ENCODE measurements at places on chromosomes 12 and 14.

- H3K27ac ChIP-seq, result peak overlapping the region; percentile 82
- H3K4me3 ChIP-seq, result no peak overlapping the region
- peaks cover 12% of the 10 kb centered on the region for H3K4me1 ChIP-seq
- no peak for DNase-seq
These were observed 130.2 kb upstream of the RAP1B start for GRCh38 chr12:68480526-68480925.

DNA sequence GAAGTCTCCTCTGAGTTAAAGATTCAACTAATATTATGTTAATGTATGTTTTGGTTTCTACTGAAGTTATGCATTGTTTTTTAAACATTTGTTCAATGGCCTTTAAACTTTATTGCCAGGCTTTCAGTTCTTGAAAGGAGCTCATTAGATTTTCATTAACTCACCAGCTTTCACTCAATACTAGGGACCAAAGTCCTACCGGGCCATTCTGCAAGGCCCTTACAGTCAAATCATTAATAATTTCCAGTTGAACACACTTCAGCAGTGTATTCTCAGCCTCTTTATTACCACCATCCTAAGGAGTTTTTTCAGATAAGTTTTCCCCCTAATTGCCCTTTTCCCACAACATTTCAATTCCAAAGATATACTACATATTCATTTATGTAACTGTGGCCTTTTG lies 409.2 kb downstream of the DIO2 start:
- no peaks in the 10 kb centered on the region for H3K36me3 ChIP-seq
- no peak overlapping the region for H3K4me3 ChIP-seq
- no peaks in the 10 kb centered on the region for H3K27me3 ChIP-seq
- DNase-seq, result no peak
- no peaks in the 10 kb centered on the region for H3K4me1 ChIP-seq

- no peaks in the 10 kb centered on the region for H3K4me1 ChIP-seq
- H3K27me3 ChIP-seq, result no peaks in the 10 kb centered on the region
- no peak overlapping the region for H3K27ac ChIP-seq
These were observed 1042.4 kb downstream of the AACS start for GRCh38 chr12:126107659-126108058.

DNA sequence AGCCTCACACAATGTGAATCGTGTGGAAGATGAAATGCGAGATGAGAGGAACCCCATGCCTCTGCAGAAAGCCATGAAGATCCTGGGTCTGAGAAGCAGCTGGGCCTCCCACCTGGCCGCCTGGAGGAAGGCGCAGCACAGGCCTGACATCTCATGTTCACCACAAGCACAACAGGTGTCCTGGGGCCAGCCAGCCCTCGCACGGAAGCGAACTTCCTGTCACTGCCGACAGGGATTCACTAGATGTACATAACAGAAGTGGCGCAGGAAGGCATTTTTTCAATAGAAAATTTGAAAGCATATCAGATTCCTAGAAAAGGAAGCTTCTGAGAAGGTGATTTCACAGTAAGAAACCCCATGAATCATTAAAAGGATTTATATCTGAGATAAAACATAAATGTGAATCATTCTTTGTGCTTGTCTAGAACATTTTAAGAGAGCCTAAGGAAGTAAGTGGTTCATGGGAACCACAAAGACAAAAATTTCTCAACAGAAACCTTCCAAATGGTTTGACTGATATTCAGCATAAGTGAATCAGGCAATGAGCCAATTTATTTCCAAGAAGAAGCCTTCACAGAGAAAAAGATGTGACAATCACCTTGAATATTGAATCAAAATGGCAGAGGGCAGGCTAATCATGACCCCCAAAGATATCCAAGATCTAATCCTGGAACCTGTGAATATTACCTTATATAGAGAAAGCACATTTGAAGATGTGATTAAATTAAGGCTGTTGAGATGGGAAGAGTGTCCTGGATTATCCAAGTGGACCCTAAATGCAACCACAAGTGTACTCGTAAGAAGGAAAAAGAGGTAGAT lies 311.9 kb downstream of the DUSP6 start:
- H3K4me3 ChIP-seq, result no peak overlapping the region
- no peak for DNase-seq
- no peaks in the 10 kb centered on the region for H3K36me3 ChIP-seq
- H3K27ac ChIP-seq, result no peak overlapping the region
- H3K4me1 ChIP-seq, result no peaks in the 10 kb centered on the region

GRCh38 chr12:85642808-85643207 lies 193.4 kb downstream of the RASSF9 start:
- no peak overlapping the region for H3K4me3 ChIP-seq
- no peaks in the 10 kb centered on the region for H3K27me3 ChIP-seq
- no peak overlapping the region for H3K27ac ChIP-seq
- no peak for DNase-seq
- no peaks in the 10 kb centered on the region for H3K4me1 ChIP-seq
- no peaks in the 10 kb centered on the region for H3K36me3 ChIP-seq

- H3K27me3 ChIP-seq, result no peaks in the 10 kb centered on the region
- H3K27ac ChIP-seq, result no peak overlapping the region
- no peaks in the 10 kb centered on the region for H3K4me1 ChIP-seq
- H3K4me3 ChIP-seq, result no peak overlapping the region
These were observed 232.7 kb downstream of the RPAP3 start for GRCh38 chr12:47473091-47473490.

DNA sequence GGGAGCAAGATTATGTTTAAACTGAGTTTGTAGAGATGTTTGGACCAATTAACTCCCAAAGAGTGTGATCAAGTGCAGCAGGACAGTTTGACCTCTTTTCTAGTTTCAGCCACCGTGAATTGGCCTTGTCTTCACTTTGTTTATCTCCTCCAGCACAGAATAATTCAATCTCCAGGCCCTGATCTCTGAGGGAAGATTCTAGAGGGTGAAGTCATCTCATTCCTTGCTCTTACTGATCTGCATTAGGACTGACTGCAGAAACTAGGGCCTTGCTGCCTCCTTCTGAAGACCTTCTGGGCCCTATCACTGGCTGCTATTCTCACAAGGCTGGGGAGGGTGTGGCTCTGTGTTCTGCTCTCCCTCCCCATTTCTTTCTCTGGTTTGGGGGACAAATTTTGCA lies 29.4 kb downstream of the C12orf75 start:
- H3K4me1 ChIP-seq, result no peaks in the 10 kb centered on the region
- peak overlapping the region; percentile 19 for H3K27ac ChIP-seq
- no peaks in the 10 kb centered on the region for H3K36me3 ChIP-seq
- H3K27me3 ChIP-seq, result no peaks in the 10 kb centered on the region
- no peak for DNase-seq
- H3K4me3 ChIP-seq, result no peak overlapping the region

GRCh38 chr12:88310069-88310468 lies 168.0 kb downstream of the TMTC3 start:
- H3K27ac ChIP-seq, result peak overlapping the region; percentile 18
- no peak overlapping the region for H3K4me3 ChIP-seq
- no peaks in the 10 kb centered on the region for H3K4me1 ChIP-seq
- no peaks in the 10 kb centered on the region for H3K27me3 ChIP-seq

DNA sequence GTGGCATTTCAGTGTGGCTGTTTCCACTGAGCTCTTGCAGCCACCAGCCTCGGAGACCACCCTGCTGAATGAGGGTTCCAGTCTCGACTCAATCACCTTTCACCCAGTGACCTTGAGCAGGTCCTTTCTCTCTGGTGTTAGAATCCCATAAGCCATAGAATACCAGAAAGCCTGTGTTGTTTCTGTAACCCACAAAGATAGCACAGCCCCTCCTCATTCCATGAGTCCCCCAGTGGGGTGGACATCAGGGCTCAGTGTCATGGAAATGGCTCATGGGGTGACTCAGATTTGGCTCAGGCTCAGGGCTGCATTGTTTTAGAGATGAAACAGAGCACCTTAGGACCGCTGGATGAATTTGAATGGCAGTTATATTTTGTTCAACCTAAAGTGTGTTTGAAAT lies 171.5 kb downstream of the PTPN11 start:
- no peaks in the 10 kb centered on the region for H3K4me1 ChIP-seq
- no peak overlapping the region for H3K27ac ChIP-seq
- DNase-seq, result no peak

- H3K27ac ChIP-seq, result no peak overlapping the region
- H3K27me3 ChIP-seq, result no peaks in the 10 kb centered on the region
- no peak for DNase-seq
These were observed 711.5 kb downstream of the RPS29 start for GRCh38 chr14:48874711-48875110.

DNA sequence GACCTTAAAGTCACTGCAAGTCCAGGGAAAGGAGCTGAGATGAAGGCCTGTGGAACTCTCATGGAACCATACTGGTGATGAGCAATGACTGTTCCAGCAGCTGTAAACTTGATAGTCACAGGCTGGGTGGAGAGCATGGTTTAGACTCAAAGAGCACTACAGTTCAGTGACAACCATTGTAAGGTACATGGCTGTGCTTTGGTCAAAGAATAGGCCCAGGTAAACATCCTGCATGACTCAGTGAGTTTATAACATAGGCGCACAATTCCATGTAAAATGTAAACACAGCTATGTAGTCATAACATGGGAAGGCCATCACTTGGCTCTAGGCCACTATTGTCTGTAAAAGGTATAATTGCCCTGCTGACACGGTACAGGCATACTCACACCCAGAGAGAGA lies 119.3 kb upstream of the FSCB start:
- H3K27me3 ChIP-seq, result no peaks in the 10 kb centered on the region
- no peak overlapping the region for H3K27ac ChIP-seq
- DNase-seq, result no peak
- H3K36me3 ChIP-seq, result no peaks in the 10 kb centered on the region

GRCh38 chr14:71694591-71695530 lies 237.4 kb upstream of the RGS6 start:
- peaks cover 23% of the 10 kb centered on the region for H3K36me3 ChIP-seq
- H3K4me3 ChIP-seq, result no peak overlapping the region
- DNase-seq, result no peak

GRCh38 chr12:60863421-60863820 lies 1267.6 kb downstream of the SLC16A7 start:
- no peak overlapping the region for H3K27ac ChIP-seq
- no peaks in the 10 kb centered on the region for H3K27me3 ChIP-seq
- DNase-seq, result no peak
- H3K4me3 ChIP-seq, result no peak overlapping the region

DNA sequence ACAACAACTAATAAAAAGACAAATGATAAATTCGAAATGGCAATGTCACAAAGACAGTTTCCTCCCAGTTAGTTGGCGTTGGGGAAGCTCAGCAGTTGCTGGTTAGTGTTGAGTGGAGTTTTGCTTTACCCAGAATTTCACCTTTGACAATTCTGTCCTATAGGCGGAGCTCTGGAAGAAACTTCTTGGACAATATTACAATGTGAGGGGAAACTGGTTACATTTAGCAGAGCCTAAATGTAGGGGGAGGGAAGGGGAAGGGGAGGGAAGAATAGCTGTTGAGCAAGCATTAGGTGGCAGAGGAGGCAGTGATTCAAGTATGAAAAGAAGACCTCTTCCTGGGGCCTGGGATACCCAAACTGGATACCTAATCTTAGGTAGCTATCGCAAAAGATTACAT lies 51.4 kb downstream of the BDKRB1 start:
- no peak for DNase-seq
- H3K36me3 ChIP-seq, result peaks cover 98% of the 10 kb centered on the region
- no peaks in the 10 kb centered on the region for H3K4me1 ChIP-seq
- no peak overlapping the region for H3K4me3 ChIP-seq
- no peaks in the 10 kb centered on the region for H3K27me3 ChIP-seq

GRCh38 chr12:65822732-65823512 lies 1.4 kb upstream of the HMGA2 start:
- no peak for DNase-seq
- peaks cover 36% of the 10 kb centered on the region for H3K4me1 ChIP-seq
- peak overlapping the region; percentile 64 for H3K4me3 ChIP-seq
- no peaks in the 10 kb centered on the region for H3K36me3 ChIP-seq
- no peak overlapping the region for H3K27ac ChIP-seq
- H3K27me3 ChIP-seq, result no peaks in the 10 kb centered on the region

DNA sequence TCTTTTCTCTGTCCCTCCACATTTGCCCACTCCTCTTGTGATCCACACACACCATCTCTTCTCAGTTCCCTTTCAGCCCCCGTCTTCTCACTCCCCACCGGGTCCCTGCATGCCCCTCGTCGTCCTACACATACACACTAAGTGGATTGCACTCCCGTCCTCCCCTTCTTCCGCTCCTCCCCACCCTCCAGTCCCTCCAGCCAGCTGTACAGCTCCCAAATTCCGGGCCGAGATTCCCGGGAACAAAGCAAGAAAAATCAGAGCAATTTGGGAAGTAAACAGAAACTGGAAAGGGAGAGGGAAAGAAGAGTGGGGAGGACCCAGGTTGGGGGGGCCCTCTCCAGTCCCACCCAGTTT lies 282 bp upstream of the IGFBP6 start:
- peak overlapping the region; percentile 94 for H3K27ac ChIP-seq
- H3K4me1 ChIP-seq, result peaks cover 21% of the 10 kb centered on the region
- no peaks in the 10 kb centered on the region for H3K27me3 ChIP-seq
- peaks cover 18% of the 10 kb centered on the region for H3K36me3 ChIP-seq
- DNase-seq, result peak; percentile 72

GRCh38 chr12:2453761-2454090 lies 341.0 kb upstream of the FKBP4 start:
- no peak overlapping the region for H3K4me3 ChIP-seq
- H3K36me3 ChIP-seq, result no peaks in the 10 kb centered on the region
- no peaks in the 10 kb centered on the region for H3K4me1 ChIP-seq
- H3K27ac ChIP-seq, result no peak overlapping the region

GRCh38 chr12:20442322-20442721 lies 74.0 kb downstream of the PDE3A start:
- H3K4me1 ChIP-seq, result no peaks in the 10 kb centered on the region
- H3K27me3 ChIP-seq, result no peaks in the 10 kb centered on the region
- no peaks in the 10 kb centered on the region for H3K36me3 ChIP-seq
- H3K4me3 ChIP-seq, result no peak overlapping the region

All from tibial artery (tissue), 4 donors.